ENCODE measurements at places on chromosomes 16 and 17.

DNA sequence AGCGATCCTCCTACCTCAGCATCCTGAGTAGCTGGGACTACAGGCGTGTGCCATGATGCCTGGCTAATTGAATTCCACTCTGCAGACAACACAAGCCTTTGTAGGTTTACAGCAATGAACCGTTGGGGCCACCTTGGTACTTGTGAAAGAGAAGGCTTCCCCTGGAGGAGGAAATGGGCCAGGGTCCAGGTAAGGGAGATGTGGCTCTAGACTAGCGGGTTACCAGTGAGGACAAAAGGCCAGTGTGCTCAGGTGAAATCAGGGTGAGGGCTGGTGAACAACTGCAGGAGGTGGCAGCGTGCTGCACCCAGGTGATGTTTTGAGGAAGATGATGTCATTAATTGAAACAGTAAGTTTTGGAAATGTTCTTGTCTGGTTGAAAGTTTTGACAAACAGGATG lies 6.7 kb downstream of the SDR42E1 start:
- DNase-seq = no peak

DNA sequence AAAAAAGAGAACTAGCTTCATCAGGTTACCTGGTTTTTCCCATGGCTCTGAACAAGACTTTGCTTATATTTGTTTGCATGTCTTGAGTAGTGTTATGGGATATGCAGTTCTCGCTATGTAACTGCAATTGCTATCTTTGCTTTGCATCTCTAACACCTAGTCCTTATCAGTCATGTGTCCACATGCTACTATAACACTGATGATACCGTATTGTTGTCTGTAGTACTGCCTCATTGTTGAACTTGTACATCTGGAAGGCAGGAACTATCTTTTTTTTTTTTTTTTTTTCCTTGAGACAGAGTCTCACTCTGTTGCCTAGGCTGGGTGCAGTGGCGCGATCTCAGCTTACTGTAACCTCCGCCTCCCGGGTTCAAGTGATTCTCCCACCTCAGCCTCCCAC lies 2.5 kb downstream of the PSME3 start:
- no peak for DNase-seq

DNA sequence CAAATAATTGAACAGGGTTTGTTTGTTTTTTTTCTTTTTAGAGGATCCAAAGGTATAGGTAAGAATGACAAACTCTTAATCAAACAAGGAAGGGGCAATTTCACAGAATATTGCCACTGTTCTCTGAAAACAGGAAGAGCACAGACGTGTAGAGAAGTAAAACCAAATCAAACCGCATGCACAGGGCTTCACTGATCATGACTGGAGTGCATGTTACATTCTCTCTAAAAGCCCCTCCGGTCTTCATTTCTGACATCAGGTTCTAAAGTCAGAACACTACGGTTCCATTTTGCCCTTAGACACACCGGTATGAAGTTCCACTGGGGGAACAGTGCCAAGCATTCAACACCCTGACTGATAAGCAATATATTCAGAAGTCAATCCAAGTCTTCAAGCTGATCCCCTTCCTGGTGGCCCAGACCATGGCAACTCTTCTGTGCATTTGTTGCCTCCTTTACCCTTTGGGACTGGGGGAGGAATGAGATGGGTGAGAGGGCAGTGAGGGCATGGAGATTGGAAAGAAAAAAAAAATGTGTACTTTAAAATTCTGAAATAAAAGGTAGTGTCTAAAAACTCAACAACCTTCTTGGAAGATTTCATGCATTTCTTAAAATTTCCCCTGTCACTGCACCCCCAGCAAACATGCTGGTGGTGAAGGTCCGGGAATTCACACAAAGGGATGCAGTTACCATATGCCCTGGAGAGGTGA lies 1.4 kb downstream of the MMD start:
- no peak for DNase-seq

GRCh38 chr17:34135841-34136240 lies 119.2 kb upstream of the CCL2 start:
- DNase-seq = peak; percentile 13

DNA sequence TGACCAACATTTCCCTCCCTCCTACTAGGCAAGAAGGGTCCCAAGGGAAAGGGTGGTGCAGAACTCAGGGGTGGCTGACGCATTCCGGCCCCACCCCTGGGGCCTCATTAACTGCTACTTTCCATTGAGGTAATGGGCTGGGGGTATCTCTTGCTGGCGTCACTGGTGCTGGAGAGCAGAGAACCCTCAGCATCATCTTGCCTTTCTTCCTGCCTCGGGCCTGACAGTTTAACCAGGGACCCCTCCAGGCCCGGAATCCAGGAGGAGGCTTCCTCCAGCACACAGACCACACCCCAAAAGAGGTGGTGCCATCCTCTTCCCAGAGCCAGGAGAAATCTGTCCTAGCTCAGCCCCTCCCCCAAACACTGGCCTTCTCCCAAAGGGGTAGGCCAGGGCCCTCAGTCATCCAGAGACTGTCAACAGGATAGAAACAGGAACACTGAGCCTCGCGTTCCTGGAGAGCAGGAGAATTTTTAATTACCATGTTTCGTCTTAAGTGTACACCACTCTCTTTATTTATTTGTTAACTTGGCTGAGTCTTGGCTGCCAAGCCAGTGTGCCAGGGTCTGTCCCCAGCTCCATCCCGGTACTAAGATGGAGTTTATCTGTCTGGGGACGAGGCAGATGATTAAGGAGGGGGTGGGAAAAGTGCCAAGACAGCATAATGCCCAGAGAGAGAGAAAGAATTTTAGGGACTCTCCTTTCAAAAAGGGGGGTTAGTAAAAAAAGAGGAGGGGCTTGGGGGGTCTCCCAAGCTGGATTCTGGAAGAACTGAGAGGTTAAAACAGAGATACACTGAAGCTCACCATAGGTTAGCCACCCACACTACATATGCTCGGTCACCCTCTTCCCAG lies 5.1 kb downstream of the ETV4 start:
- no peak for DNase-seq

DNA sequence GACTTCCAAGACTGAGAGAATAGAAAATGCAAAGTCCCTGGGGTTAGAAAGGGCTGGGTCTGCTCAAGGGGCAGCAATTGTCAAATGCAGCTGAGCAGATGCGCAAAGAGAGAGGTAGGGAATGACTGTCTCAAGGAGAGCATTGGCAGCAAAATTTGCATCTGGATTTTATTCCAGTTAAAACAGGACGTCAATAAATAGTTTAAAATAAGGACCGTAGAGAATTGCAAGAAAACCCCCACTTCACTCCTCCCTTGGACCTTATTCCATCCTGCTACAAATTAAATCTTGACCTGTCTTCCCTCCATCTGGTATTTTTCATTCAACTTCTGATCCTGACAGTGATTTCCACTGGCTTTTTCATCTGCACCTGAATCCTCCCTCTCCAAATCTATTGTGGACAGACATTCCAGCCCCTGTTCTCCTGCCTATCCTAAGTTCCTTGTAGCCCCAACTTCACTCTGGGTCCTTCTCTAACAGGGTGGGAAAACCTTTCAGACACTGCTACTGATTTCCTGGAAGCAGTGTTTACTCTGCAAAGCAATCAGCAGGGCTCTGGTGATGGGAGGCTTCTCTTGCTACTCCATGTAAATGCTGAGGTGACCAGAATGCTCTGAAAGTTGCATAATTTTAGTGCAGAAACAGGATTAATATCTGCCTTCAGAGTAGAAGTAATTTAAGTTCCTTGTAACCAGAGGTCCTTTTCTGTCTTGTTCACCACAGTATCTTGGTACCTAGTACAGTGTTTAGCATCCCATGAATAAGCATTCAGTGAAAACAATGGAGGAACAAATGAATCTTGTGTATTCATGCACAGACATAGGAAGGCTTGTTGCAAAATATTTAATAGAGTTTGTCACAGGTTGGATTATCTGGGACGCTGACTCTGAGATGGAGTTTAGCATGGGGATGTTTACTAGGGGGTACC lies 79.2 kb downstream of the CDH11 start:
- DNase-seq = no peak

GRCh38 chr17:37081287-37081686 lies 132.5 kb downstream of the AATF start:
- DNase-seq = no peak

DNA sequence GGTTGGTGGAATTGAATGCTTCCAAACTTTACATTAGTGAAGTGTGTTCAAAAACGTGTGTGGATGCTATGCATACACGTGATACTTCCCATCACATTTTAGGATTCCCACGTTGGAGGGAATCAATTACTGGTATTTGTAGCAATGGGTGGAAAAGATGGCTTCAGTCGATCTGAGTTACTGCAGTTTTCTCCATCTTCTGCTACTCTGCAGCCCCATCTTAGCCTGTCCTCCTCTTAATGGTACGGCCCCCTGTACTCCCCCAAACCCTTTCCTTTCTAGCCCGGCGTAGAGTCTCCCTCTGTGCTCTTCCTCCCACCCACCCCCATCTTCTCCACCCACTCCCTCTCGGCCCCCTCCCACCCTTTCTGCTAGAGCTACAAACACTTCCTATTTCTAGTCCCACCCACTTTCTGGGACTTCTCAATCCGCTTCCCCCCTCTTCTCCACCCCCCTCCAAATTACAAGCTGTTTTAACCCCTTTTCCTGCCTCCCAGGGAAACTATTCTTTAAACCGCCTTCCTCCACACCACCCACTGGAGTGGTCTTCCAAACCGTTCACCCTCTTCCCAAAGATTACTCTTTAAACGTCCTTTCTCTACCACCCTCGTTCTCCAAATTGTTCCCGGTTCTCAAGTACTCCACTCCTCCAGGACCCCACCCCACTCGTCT lies 1.1 kb downstream of the CHTF8 start:
- no peak for DNase-seq

- DNase-seq = peak; percentile 70
These were observed 12.8 kb downstream of the TBC1D26 start for GRCh38 chr17:15744885-15745284.

DNA sequence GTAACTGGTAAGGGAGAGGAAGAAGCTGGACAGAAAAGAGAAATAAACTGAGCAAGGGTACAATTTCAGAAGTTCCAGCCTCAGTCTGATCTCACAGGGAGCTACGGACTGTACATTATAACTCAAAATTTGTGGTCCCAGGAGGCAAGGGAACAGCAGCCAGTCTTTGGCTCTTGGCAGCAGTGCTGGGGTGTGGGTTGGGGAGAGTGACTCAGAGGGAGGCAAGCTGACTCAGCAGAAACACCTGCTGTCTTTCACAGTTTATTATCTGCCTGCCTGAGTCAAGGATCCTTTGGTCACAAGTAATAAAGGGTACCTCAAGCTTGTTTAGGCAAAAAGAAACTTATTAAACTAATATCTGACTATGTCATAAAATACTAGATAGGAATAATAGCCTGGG lies 73.5 kb upstream of the KIF2B start:
- DNase-seq = no peak

- DNase-seq = no peak
These were observed 11.9 kb downstream of the EPN2 start for GRCh38 chr17:19248928-19249574.

DNA sequence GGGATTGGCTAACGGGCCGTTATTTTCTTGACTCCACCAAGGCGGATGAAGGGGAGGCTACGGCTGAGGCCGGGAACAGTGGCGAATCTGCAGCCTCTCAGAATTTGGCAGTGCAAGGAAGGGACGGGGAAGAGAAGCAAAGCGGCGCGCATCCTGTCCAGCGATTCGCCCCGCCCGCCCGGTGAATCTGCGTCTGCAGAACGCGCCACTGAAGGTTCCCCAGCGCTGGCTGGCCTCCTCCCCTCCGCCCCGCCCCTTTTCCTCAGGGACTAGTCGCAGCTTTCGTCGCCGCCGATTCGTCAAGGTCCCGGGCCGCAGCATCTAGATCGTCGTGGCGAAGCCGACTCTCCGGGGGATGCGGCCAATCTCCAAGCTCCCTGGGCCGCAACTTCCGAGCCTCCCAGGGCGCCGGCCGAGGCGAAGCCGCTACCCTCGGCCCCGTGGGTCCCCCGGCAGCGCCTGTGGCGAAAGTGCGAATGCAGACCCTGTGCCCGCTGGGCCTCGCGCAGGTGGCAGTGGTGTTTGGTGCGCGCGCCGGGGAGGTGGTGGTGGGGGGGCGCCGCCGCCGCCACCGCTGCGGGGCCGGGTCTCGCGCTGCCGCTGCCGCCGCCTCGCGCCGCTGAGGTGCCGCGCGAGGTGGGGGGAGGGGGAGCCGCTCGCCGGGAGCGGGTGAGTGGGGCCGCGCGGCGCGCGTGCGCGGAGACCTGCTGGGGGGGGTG lies at the start of gene SETD1A:
Gene SETD1A (plus strand): TSS at position 299 of the 719 bp plus-strand sequence. CDS start 978 bp downstream, outside the sequence.
- DNase-seq = peak; percentile 94

- peak; percentile 55 for DNase-seq
These were observed 190.4 kb downstream of the USP22 start for GRCh38 chr17:20852239-20852989.

DNA sequence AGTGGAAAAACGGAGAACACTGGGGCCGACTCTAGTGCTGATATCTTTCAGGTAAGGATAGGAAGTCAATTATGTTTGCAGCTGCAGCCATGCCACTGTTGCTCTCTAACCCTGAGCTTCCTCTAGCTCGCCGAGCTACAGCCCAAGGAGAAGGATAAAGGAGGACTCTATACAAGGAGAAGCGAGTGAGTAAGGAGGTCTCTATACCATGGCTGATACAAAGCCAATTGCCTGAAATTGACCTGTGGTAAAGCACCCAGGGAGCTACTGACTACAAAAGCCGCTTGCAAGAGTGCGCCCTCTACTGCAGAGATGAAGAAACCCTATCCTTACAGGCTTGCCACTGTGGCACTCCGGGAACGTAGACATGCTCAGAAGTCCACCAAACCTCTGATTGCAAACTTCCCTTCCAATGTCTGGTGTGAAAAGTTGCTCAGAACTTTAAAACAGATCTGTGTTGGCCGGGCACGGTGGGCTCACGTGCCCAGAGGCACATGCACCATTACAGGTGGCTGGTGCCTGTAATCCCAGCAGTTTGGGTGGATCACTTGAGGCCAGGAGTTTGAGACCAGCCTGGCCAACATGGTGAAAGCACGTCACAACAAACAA lies 10.8 kb upstream of the SLC46A1 start:
- peak; percentile 57 for DNase-seq

- no peak for DNase-seq
These were observed 713 bp downstream of the KNOP1 start for GRCh38 chr16:19717314-19717713.

- no peak for DNase-seq
These were observed 5.9 kb downstream of the RHBDF1 start for GRCh38 chr16:66309-67182.

- no peak for DNase-seq
These were observed 77.0 kb downstream of the MRC2 start for GRCh38 chr17:62704381-62704971.

DNA sequence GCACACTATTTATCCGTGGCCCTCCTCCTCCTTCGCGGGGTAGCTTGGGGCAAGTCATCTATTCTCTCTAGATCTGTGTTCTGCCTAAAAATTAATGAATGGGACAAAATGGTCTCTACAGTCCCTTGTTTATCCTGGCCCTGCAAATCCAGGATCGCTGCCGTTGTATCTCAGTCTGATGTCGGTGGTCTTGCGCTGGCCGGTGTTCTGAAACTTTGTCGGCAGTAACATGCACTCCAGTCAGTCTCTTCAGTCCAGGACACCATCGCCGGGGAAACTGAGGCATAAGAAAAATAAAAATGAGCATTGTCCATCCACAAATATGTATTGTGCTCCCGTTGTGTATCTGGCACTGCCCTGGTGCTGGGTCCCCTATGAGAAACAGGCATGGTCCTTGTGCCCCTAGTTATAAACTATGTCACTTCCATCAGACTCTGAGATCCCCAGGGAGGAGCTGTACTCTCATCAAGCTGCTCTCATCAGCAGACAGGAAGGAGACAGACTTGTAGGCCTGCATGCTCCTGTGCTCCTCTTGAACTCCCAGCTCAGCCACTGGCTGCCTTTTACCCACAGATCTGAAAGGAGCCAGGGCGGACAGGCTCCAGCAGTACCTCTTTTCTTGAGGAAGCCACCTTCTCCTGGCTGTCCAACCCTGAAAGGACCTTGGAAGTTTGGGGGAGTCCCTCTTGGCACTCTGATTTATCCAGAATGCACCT lies 13.7 kb upstream of the CA4 start:
- no peak for DNase-seq
